ENCODE measurements at places on chromosomes 7 and 10.

- no peak for DNase-seq
Observed at GRCh38 chr10:86205306-86206239, 161.0 kb downstream of the GRID1 start.

- no peak for DNase-seq
Observed at GRCh38 chr10:31272841-31273240, 46.2 kb upstream of the ZEB1 start.

GRCh38 chr10:69757553-69758309 is 44.0 kb upstream of the COL13A1 start:
- no peak for DNase-seq

DNA sequence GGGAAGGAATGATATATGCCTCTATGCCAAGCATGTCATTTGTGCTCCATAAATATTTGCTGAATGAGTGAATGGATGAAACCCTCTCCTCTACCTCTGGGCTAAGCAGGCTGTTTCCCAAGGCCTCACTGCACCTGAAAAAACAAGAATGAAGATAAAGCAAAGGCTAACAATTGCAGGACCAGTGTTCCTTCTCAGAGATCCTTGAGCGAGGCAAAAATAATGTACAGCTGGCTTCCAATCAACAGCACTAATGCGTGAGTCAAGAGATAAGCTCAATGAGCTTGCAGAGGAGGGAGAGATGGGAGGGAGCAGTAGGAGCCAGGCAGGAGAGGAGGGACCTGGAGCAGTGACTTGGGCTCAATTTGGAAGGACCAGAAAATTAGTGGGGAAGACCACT is 144.5 kb upstream of the NFE2L3 start:
- no peak for DNase-seq

- no peak for DNase-seq
Observed at GRCh38 chr7:135645296-135645904, 16.9 kb upstream of the STMP1 start.

GRCh38 chr10:119737823-119738222 is 12.0 kb downstream of the INPP5F start:
- DNase-seq = no peak

DNA sequence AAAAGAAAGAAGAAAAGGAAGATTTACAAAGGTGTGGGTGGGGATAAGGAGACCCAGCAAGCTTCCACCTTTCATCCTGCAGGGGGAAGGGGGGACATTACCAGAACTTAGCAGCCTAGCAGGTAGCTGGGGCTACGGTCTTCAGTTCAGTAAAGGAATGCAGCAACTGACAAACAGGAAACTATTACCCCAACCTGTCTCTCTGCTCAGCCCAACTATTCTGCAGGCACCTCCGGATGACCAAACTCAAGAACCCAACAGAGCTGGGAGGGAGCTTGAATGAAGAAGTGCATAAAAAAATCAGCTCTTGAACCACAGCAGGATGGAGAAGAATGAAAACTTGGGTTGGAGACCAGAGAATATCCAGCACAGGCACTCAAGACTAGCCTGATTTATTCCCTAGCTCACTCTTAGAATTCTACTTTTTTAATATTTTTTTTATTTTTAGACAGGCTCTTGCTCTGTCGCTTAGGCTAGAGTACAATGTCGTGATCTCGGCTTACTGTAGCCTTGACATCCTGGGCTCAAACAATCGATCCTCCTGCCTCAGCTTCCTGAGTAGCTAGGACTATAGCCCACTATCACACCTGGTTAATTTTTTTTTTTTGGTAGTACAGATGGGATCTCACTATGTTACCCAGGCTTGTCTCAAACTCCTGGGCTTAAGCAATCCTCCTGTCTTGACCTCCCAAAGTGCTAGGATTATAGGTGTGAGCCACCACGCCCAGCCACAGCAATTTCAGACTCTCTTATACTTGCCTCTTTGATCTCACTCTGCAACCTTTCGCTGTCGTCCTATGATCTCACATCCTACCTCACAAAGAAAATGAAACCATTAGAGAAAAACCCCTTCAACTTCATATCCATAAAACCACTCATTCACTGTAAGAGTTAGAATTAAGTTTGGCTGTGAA is 18.5 kb upstream of the C10orf67 start:
- DNase-seq = no peak

GRCh38 chr10:71244431-71245419 is 32.4 kb downstream of the UNC5B start:
- no peak for DNase-seq

DNA sequence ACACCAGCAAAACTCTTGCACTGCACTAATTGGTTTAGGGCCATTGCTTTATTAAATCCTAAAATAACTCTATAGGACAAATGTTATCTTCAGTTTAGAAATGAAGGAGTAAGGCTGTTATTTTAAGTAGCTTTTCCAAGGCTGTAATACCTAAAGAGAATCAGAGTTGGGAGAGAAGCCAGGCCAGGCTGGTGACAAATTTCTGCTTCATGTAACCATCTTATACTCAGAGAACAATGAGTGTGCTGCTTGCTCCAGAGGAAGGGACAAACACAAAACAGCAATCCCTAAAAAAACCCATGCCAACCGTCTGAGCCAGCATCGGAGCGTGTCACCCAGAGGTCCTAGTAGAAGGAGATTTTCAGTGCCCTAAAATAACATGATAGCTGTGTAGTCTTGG is 49.7 kb upstream of the TARP start:
- DNase-seq = no peak

DNA sequence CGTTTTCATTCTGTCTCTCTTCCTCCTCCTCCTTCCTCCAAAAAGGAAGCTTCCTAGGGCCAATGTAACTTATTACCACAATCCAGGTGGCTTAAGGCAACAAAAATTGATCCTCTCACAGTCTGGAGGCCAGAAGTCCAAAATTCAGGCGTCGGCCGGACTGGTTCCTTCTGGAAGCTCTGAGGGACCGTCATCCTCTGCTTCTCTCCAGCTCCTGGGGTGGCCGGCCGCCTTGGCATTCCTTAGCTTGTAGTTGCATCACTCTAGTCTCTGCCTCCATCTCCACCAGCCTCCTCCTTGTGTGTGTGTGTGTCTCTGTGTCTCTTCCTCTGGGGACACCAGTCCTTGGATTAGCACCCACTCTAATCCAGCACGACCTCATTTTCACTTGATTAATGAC is 89.0 kb upstream of the NPTX2 start:
- no peak for DNase-seq

DNA sequence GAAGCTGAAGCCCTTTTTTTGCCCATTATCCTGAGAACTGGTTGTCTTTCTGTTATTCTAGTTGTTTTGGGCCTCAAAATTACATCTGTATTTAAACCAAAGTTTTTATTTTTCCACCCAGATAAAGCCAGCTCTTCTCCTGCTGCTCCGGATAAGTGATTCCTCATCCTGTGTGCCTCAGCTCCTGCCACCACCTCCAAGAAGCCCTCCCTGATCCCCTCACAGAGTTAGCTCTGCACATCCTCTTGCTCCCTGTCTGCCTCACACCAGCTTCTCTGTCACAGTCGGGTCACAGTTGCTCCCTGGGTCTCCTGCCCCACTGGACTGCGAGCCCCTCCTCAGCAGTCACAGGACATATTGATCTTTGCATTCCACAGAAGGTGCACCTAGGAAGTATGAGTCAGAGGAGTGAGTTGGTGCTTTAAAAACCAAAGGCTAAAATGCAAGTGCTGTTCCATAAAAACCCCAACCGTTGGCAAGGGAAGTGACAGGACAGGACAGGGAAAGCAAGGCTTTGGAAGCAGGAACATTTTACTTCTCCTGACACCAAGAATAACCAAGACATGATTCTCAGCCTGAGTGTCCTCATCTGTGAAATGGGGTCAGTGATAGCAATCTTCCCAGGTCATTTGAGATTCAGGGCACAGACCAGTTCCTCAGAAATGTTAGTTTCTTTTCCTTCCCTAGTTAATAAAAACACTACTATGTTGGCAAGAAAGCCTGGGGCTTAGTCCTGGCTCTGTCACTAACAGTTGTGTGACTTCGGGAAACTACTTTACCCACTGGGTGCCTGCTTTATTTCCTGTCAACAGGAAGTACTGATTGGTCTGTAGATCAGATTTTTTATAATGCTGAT is 36.5 kb upstream of the EEPD1 start:
- DNase-seq = no peak

GRCh38 chr10:91034494-91035159 is 113.7 kb upstream of the ANKRD1 start:
- no peak for DNase-seq

GRCh38 chr10:115355162-115355760 is 262.1 kb downstream of the ATRNL1 start:
- no peak for DNase-seq

DNA sequence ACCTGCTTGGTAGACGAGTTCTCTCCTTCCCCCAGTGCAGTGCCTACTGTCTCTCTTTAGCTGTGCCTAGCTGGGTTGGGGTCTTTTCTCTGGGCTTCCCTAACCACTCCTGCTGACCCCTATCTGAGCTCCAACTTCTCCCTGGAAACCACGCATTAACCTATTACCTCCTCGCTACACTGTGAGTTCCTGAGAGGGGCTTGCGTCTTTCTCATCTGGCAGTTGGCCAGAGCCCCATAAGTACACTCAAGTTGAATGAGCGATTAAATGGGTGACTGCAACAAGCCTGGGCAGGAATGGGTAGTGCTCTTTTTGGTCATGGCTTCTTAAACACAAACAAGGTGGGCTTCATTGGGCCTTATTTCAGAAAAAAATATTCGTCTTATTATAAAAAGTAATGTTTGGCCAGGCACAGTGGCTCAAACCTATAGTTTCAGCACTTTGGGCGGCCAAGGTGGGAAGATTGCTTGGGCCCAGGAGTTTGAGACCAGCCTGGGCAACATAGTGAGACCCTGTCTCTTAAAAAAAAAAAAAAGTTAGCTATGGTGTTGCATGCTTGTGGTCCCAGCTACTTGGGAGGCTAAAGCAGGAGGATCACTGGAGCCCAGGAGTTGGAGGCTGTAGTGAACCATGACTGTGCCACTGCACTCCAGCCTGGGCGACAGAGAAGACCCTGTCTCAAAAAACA is 41.4 kb downstream of the SYPL1 start:
- peak; percentile 73 for DNase-seq

DNA sequence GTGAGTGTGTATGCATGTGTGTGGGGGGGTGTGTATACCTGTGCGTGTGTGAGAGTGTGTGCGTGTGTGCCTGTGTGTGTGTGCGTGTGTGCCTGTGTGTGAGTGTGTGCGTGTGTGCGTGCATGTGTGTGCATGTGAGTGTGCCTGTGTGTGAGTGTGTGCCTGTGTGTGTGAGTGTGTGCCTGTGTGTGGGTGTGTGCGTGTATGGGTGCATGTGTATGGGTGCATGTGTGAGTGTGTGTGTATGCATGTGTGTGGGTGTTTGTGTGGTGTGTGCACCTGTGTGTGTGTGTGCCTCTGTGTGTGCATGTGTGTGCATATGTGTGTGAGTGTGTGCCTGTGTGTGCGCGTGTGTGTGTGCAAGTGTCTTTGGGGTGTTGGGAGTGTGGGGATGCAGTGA is 6.4 kb downstream of the ANTXRL start:
- DNase-seq = no peak

DNA sequence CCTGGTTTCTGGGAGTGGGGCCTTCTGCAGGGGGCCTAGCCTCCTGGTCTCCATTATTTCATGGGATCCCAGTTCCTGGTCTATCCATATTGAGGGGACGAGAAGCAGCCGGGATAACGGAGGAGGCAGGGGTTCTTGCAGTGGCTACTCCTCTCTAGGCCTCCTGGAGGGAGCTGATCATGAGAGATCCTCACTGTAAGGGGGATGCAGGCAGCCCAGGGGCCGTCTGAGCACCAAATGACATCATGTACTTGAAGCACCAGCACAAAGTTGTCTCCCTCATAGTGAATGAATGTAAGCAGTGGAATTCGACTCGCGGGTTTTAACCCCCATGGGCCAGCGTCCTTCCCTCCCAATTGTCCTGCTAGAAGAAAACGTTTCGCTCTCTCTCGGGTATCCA is 964 bp upstream of the ADCY1 start:
- no peak for DNase-seq
